ENCODE measurements at places on chromosomes 7 and 10. TPM values are rescaled to one million over a fixed set of nuclear protein-coding genes. Genes with fewer than 3 reads are reported as not detected.
A peak's percentile ranks its signal among the peaks of the same experiment; 100 is the strongest.

DNA sequence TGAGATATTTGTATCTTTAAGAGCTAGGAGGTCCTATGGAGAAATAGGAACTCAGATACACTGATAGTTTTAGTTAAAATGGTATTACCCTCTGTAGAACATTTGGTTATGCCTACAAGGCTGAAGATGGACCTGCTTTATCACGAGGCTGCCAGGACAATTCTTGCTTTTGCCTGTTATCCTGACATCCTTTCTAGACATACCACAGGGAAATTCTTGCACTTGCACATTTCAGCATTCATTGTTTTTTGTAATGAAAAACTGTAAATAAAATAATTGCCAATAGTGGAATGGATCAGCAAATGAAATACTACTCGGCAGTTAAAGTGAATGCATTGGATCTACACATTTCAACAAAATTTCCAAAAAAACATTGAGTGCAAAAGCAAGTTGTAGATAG, 9.7 kb downstream of the COL28A1 start:
- DNase-seq, result no peak

- DNase-seq, result no peak
Observed at GRCh38 chr7:27917119-27917518, 177.2 kb downstream of the TAX1BP1 start.

DNA sequence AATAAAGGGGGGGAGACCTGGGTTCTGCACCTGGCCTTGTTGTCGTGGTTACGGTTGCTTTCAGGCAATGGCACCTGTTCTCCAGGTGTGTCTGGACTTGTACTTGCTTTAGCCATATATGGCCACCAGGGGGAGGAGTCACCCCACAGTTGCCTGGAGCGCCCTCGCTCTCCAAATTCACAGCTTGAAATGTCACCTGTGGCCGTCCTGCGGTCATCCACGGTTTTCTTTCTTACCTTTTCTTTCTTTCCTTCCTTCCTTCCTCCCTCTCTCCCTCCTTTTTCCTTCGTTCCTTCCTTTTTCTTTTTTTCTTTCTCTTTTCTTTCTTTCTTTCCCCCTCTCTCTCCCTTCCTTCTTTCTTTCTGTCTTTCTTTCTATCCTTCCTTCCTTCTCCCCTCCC, 157.2 kb upstream of the ZNF92 start:
- DNase-seq, result peak; percentile 90

DNA sequence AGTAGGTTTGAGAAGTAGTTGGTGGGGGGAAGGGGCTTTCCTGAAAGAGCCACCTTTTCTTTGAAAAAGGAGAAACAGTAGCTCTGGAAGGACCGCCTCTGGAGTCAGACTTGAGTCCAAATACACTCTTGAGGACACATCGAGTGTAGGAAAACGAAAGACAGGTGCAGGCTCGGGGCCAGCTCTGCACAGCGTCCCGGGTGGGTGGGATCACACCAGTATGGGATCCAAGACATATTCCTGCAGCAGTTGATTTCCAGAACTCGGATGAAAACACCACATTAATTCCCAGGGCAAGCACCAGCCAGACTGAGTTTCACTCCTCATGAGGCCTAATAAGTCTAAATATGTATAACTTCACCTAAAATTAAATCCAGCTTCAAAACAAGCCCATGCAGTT, 61.4 kb downstream of the ASB13 start:
- DNase-seq, result no peak

DNA sequence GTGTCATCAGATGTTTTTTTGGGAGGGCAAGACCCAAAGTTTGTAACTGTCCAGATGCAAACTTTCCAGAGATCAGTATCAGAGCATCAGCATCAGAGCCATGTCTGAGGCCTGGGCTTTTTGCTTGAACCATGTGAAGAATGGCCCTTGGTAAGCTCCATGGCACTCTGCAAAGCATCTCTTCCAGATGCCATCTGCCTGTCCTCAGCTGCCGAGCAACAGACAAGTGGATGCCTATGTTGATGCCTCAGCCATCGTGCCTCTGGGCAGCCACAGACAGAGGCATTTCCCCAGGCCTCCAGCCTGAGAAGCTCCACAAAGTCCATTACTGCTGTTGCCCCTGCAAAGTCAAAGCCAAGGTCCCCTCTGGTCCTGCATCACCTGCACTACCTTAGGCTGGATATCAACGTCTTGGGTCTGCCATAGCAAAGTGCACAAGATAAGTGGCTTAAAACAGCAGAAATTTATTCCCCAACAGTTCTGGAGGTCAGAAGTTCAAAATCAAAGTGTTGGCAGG, 670.2 kb upstream of the MKI67 start:
- no peak for DNase-seq

DNA sequence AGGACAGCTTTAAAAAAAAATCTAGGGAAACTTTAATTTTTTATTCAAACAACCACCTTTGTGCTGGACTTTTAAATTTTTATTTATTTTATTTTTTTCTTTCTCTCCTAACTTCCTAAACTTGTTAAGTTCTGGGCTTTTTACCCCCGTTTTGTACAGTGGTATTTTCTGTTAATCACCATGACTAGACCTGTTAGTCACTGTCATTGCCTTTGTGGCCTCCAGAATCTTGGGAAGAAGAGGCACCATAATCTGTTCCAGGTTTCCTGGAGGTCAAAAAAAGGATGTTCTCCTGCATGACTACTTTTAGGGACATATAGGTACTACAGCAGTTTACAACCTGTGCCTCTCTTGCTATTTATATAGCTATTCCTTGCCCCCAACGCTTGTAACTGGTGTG, 31.1 kb upstream of the DDX50 start:
- no peak for DNase-seq

DNA sequence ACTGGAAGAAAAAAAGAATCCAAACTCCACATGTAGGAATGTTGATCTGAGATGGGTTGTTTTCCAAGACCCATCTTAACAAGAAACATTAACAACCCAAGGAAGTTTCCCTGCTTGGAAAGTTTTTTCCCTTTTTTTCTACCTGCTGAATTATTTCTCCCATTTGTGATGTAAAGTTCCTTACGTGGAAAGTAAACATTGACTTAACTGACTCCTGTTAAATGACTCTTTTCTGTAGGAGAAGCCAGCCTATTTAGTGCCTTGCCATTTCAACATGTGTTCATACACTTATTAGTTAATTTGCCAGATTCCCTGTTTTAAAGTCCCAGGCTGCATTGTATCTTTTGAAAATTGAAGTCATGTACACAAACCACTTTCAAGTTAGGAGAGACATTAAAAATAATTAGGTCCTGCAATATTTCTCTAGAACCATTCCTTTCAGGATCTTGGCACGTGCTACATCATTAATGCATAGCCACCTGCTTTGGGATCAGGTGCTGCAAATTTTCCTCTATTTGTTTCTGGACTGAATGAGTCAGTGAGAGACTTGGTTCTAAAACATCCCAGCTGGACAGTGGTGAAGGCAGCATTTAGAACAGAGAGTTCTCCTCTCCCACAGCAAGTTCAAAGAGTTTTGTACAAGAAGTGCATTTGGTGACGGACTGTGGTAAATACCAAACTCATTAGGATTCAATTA, 698.5 kb downstream of the SUGCT start:
- DNase-seq, result no peak

GRCh38 chr7:10672186-10672585, 301.5 kb upstream of the PHF14 start:
- no peak for DNase-seq

The ANXA8 gene
- polyA plus RNA-seq, result 0.37 TPM

GRCh38 chr10:88820748-88821401, 18.3 kb downstream of the LIPM start:
- DNase-seq, result peak; percentile 83

DNA sequence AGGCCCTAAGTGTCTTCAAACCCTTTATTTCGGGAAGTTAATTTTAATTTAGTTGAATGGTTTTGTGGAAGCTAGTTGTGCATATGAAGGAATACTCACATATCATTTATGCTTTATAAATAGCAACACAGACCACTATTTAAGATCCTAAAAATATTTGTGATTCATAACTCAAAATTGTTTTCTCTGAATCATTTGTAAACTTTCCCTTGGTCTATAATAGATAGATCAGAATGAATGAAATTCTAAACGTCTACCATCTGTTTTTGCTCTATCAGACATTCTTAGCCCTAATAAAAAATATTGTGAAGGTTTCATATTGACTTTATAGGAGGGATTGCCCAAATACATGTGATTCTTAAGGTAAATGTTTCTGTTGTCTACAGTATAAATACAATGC, 43.5 kb downstream of the LOXL4 start:
- no peak for DNase-seq

The ASAH2B gene
- 3.0 TPM for polyA plus RNA-seq

DNA sequence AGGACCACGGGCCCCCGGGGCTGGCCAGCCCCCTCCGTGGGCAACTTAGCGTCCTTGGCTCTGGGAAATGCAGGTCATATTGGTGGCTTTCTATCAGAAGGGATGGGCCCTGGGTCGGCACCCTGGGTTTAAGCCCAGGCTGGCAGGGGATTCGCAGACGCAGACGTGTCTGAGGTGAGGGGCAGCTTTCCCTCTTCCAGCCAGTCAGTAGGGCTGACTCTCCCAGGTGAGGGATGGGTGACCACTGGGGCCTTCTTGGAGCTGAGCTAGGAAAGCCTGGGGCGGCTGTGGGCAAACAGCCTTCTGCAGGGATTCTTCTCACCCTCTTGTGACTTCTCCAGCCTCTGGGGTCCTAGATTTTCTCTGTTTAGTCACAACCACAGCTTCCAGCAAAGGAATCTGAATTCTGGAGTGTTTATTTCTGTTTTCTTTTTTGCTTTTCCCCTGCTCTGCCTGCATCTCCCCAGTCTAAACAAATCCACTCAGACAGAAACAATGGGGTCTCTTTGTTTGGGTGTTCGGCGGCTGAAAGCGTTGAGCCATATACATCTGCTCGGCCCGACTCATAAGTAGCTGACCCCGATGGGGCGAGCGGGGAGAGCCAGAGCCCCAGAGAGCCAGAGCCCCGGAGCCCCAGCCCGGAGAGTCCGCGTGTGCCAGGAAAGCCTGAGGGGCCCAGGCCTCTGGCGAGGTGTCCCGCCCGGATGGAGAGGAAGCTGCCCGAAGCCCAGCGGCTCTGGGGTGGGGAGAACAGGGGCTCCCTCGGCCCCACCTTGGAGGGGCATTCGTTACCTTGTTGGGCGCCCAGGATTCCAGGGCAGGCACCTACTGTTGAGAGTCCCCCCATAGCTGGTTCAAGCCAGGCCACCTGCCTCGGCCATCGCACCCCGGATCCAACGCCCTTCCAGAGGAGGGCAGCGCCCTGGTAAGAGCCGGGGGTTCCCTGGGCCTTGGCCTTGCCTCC, 2.0 kb downstream of the MNX1 start:
- DNase-seq, result no peak

- DNase-seq, result no peak
Observed at GRCh38 chr7:158368449-158368848, 219.2 kb downstream of the PTPRN2 start.

DNA sequence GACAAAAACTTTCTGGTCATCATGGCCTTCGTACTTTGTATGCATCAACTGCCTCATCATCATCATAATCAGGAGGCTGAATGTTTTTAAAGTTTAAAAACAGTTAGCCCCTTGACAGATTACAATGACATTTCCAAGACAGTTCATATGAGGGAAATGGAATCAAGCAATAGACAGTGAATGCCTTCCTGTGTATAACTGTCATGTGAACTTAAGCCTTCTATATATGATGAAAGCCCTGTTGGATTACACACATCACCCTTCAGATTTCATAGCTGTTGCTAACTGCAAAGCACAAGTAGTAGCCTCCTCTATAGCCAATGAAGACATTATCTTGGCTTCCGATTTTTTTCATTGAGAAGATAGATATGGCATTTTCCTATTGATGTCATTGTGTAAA, 154.0 kb downstream of the PLXDC2 start:
- no peak for DNase-seq

The PTPN20 gene
- polyA plus RNA-seq, result 0.37 TPM

- peak; percentile 2 for DNase-seq
Observed at GRCh38 chr7:19834566-19834965, 61.1 kb upstream of the TMEM196 start.

DNA sequence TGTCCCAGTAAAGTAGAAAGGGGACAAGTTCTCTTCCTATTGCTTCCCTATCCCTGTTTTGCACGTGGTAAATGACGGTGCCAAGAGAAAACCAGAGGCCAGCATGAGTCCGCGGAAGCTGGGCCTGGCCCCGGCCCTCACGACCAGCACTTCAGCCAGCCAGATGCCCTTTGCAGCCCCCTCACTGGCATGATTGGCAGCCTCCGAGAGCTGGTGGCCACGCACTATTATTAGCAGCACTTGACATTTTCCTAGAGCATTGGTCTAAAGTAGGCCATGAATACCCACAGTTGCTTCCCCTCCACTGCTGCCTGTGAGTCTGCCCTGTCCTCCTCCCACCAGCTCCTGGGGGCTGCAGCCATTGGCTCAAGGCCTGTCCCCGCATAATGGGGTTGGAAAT, 369.1 kb downstream of the PLXNA4 start:
- no peak for DNase-seq

- DNase-seq, result peak; percentile 71
Observed at GRCh38 chr7:111763221-111763801, 201.0 kb upstream of the IMMP2L start.

The SPDYE1 gene
- polyA plus RNA-seq, result not detected

DNA sequence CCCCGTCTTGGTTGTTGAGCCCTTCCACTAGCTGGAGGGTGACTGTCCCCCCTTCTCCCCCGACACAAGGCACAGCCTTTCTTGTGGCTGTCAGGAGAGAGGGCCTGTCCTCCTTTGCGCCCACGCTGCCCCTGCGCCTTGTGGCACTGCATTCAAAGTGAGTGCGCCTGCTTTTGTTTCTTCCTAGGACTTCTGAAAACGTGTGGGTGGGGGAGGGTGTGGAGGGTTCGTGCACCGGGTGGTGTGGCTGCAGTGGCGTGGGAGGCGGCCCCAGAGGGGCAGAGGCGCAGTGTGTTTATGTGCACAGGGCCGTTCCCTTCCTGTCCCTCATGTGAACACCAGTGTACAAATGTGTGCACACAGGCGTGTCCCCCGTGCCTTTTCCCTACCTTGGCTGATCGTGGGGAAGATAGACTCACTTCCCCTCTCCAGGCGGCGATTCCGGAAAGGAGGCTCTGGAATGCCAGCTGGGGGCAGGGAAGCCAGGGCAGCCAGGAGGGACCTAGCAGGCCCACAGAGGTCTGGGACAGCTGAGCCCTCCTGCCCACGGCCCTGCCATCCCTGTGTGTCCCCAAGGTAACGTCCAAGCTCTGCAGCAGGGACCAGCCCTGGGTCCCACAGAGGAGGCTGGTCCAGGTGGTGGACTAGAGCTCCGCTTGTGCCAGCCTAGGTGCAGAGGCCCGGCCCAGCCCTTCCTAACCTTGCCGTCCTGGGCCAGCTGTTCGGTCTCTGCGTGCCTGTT, 88.8 kb downstream of the LHPP start:
- DNase-seq, result no peak

The PAX4 gene
- polyA plus RNA-seq, result not detected

The TTYH3 gene
- polyA plus RNA-seq, result 4.3 TPM

DNA sequence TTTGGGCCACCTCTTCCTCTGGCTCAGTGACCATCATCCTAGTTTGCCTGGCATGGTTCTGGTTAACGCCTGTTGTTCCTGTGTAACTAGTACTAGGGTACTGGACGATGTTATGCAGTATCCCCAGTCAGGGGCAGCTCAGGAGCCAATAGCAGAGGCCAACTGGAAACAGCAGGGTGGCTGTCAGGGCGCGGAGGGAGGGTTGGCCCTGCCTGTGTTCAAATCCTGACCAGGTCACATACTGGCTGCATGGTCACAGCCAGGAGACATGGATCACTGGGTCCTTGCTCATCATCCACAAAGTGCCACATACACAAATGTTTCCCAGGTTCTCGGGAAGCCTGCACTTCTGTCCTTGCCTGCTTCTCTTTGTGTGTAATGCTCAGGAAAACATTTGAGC, 12.3 kb upstream of the RBP3 start:
- peak; percentile 7 for DNase-seq

Data from stomach (tissue), 19 donors.